ENCODE measurements at places on chromosomes 6 and 20.

- DNase-seq, result no peak
These were observed 34.1 kb downstream of the BANF2 start for GRCh38 chr20:17733767-17734304.

DNA sequence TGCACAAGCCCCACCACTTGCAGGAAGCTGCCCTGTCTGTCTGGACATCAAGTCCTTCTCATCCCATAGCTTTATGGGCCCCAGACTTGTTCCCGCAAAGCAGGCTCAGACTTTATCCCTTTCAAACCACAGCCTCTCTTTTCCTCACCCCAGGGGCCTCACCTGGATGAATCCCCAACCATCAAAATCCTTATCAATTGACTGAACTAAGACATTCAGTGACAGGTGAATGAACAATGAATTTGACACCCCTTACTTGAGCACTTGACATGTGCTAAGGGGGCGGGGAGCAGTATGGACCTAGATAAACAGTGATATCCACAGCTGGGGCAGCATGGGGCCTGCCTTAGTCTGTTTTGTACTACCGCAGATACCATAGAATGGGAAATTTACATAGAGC, 5.0 kb downstream of the RAB44 start:
- DNase-seq, result no peak

DNA sequence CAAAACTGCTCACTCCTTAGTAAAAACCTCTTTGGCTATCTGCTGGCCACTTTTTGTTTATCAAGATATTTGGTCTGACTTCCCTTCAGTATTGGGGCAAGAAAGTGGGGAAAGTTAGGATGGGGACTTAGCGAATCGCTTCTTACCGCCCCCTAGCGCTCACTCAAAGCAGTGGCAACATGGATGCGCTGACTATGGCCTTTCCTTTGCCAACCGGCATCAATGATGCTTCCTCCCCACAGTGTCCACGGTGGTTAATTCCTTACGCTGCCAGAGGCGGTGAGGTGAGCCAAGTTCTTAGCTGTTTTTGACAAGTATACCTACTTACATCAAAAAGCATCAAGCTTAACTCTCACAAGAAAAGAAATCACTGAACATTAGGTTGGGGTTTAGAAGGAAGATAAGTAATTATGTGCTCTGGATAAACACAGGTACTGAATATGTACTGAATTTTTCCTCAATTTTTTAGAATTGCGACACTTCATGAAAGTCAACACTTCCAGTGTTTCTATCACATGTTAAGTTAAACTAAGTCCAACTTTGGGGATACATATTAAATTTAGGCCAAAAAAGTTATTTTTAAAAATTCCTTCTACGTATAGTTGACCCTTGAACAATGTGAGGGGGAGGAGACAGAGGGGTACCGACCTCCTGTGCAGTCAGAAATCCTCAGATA, 86.7 kb downstream of the GMDS start:
- DNase-seq, result no peak

DNA sequence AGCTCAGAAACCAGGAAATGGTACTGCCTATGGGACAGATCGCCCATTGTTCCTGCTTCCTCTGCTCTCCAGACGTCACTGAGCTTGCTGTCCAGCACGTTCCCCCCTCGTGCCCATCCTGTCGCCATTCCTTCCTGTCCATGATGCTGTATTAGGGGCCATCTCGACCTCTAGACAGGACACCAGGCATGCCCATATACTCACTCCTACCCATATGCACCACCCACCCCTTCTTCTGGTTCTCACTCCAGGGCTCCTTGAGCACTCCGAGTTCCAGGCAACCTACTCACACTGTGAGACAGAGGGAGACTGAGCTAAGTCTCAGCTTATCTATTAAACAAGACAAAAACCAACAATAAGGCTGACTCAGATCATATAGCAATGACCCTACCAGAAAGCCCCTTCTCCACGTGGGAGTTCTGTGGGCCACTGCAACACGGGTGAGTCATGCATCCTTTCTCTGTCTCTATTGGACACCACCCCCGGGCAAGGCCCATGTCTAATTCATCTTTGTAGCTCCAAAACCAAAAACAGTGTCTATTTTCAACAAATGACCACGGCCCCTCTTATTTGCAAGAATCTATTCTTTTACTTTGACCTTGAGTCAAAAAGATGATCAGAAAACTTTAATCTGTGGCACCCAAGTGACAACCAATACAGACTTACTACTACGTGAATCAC, 65.7 kb downstream of the PSMG4 start:
- DNase-seq, result no peak

- no peak for DNase-seq
These were observed 7.7 kb downstream of the TTBK1 start for GRCh38 chr6:43250992-43251373.

- DNase-seq, result no peak
These were observed 9.6 kb downstream of the SNX3 start for GRCh38 chr6:108251252-108251651.

- DNase-seq, result no peak
These were observed 62.4 kb downstream of the PRSS35 start for GRCh38 chr6:83574783-83575182.

DNA sequence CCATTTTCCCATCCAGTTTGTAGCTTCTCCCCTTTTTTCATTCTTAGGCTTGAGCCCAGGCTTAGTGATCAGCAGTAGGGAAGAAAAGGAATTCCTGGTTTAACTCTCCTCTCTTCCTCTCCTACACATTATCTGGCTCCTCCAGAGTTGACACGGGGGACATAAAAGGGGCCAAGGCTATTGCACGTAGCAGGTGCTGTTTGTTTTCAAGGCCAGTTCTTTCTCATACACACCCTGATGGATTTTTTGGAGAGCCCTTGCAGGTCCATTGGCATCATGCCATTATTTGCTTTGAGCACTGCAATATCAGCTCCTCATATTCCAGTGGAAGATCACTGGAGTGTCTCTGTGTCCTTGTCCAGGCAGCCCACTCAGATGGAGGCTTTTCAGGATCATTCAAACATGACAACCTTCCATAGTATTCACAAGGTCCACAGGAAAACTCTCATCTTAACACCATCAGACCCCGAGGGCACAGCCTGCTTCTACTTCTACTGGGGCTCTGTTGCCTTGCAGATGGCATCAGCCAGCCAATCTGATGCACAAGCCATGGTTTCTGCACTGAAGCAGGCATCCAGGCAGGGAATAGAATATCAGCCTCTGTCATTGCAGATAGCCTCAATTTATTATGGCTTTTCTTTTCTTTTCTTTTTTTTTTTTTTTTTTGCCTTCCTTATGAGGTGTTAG, 18.8 kb downstream of the PLCB4 start:
- no peak for DNase-seq

- DNase-seq, result no peak
These were observed 372.7 kb downstream of the CDKAL1 start for GRCh38 chr6:20906945-20907344.

- no peak for DNase-seq
These were observed 1.9 kb downstream of the PCK1 start for GRCh38 chr20:57562541-57563465.

GRCh38 chr6:114284281-114284680, 58.5 kb downstream of the HS3ST5 start:
- no peak for DNase-seq

DNA sequence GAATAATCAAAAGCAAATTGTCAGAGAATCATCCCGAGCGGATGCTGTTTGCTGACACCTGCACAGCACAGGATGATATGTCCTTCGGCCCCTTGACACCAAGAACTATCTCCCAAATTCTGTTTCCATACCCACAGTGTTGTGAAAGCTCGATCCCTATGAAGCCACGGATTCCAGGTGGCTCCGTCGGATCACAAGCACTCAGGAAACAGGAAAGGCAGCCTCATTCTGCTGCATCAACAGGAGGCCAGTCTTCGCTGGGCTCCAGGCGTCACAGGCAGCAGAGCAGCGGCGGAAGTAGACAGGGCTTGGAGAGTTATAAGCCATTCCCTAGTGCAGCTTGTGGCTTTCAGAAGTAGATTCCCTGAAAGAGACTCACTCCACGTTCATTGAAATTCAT, 342.3 kb downstream of the C6orf118 start:
- DNase-seq, result no peak

GRCh38 chr6:147418523-147418922, 90.0 kb upstream of the SAMD5 start:
- no peak for DNase-seq

- DNase-seq, result no peak
These were observed 277.0 kb upstream of the TBX18 start for GRCh38 chr6:85041376-85041775.

DNA sequence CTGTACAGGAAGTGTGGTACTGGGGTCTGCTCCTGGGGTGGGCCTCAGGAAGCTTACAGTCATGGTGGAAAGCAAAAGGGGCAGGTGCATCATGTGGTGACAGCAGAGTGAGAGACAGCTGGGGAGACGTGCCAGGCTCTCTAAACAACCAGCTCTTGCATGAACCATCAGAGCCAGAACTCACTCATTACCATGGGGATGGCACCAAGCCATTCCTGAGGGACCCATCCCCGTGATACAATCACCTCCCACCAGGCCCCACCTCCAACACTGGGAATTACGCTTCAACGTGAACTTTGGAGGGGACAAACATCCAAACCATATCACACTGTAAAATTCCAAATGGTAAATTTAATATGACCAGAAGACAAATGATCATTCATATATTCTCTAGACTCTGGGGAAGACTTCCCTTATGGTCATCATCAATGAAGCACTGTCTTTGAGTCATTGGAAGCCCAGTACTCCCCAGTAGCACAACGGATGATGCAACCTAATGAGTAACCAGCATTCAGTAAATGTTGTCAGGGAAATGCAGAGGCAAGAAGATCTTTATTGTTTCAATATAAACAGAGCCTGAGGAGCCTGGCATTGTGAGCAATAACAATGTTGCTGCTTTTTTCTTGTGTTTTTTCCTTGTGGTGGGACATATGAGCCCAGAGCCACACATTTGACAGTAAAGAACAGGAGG, 48.2 kb upstream of the RALY start:
- no peak for DNase-seq

DNA sequence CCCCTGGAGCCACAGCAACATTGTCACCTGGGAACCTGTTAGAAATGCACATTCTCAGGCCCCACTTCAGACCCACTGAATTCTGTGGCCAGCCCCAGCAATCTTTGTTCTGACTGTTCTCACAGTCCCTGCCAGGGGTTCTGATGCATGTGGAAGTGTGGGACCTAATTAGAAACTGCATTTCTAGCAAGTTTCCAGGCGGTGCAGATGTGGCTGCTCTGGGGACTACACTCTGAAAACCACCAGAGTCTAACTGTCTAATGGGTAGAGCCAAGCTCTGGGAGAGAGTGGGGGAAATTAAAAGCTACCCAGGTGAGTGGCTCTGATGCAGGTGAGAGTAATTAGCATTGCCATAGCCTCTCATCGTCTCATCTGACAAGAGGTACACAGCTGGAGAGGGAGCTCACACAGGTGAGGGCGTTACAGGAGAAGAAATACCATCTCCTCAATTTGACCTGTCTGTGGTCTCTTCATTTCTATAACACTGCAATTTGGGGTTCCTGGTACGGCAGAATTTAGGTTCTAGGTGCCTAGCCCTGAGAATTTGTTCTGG, 66.0 kb downstream of the SNX5 start:
- no peak for DNase-seq

DNA sequence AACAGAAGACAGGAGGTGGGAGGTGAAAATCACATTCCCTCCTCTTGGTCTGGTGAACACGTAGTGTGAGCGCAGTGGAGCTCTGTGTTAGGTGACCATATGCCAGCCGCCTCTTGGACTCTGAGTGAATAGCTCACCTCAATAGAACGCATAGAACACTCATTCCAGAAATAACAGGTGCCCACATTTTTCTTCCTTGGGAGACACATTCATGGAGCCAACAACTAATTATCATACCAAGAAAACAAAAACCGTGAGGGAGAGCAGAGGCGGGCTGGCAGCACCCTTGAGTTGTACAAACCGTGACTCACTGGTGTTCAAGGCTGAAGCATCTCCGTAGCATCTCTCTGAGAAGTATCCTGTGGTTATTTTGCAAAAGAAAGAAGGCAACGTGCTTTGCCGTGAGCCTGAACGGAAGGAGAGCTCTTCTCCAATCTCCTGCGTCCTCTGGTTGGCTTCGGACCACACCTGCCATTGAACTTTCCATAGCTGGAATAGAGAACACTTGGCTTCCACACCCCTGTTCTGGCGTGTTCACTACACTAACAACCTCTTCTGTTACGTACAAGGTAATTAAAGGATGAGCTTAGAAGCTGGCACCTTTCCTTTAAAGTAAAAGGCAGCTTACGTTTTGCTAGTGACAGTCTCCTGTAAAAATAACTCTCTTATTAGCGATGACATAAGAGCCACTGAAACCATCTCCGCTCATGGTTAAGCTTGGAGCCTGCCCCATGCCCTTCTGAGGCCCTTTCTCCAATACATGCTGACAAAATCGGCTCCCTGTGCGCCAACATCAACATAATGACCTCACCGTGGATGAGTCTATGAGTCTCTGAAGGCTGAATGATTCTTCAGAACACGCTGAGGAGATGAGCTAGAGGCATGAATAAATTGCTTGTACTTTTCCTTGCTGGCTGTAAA, 30.2 kb upstream of the SGK1 start:
- DNase-seq, result no peak

DNA sequence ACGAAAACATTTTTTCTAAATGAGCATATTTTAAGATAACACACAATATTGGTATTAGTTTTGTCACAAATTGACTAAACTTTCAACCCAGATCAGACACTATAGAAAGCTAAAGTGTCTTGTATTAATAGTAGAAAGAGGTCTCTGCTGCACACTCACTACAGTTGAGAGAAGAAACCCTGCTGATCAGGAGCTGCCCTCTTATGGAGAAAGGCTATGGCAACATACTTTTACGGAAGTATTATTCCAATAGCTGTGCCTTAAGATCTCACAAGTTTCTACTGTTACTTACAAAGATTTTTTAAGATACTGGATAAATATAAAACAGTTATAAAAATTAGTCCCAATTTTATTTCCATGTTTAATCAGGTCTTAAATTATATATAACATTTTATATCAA, 155.7 kb downstream of the RIMS1 start:
- no peak for DNase-seq

GRCh38 chr20:32112841-32113240, 3.3 kb downstream of the TM9SF4 start:
- no peak for DNase-seq

DNA sequence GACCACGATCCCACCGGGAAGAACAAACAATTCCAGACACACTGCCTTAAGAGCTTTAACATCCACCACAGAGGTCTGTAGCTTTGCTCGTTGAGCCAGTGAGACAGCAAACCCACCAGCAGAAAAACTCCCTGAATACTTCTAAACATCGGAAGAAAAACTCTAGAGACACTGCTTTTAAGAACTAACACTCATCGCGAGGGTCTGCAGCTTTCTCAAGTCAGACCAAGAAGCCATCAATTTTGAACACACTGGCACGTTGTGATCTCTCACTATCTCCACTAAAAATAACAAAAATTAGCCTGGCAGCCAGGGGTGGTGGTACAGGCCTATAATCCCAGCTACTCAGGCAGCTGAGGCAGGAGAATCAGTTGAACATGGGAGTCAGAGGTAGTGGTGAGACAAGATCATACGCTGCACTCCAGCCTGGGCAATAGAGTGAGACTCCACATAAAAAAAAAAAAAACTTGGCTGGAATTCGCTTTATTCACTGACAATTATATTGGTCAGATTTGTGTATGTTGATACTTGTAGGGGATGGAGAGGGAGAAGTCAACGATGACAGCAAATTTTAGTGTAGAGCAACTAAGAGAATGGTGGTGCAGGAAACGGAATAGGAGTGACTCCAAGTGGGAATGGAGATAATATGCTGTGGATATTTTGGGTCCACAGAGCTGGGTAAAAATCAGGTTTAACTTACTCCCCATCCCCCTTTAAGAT, 860 bp upstream of the TMEM14C start:
- no peak for DNase-seq

- no peak for DNase-seq
These were observed 143.0 kb downstream of the ERMARD start for GRCh38 chr6:169894377-169894960.

- no peak for DNase-seq
These were observed 5.5 kb downstream of the REV3L start for GRCh38 chr6:111477481-111477938.

All from central memory CD4-positive, alpha-beta T cell (primary cell).